ENCODE measurements at places on chromosomes 2 and 18.

DNA sequence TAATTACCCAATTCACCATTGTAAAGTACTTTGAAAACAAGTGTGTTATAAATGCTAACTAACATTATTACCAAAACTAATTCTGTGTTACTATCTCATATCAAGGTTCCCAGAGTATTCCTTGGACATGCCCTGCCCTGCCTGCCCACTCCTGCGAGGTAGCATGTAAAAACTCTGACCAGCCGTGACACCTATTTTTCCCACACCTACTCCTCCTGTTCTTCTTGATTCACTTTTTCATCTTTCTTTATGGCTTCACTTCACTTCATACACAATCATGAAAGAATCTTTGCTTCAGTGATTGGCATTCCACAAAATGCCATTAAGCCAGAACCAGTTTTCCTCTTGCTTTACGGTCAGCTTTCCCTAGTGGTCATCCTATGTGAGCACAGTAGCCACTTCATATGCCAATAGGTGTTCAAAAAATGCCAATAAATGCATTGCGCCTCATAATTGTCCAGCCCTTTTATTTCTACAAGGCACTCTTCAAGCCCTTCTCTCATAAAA is 42.6 kb upstream of the SETBP1 start:
- DNase-seq, result no peak

- DNase-seq, result no peak
Observed at GRCh38 chr2:228474466-228474865, 293.0 kb upstream of the SPHKAP start.

- DNase-seq, result no peak
Observed at GRCh38 chr2:57943315-57943714, 103.3 kb upstream of the VRK2 start.

DNA sequence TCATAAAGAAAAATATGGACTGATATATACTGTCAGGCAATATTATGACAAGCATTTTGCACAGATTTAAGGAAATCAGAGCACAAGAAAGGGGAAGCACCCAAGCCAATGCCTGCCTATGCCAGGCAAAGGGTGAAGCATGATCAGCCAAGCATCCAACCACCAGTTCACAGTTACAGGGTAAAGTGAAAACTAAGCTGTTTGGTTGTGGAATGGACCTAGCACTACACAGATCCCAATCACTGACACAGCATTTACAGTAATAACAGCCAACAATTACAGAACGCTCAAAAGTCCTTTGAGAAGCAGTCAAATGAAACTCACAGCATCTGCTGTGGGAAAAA is 90.3 kb downstream of the SP3 start:
- no peak for DNase-seq

GRCh38 chr2:26068602-26069298 is 34.9 kb downstream of the RAB10 start:
- peak; percentile 12 for DNase-seq

- no peak for DNase-seq
Observed at GRCh38 chr2:10381997-10382353, 66.2 kb downstream of the ODC1 start.

DNA sequence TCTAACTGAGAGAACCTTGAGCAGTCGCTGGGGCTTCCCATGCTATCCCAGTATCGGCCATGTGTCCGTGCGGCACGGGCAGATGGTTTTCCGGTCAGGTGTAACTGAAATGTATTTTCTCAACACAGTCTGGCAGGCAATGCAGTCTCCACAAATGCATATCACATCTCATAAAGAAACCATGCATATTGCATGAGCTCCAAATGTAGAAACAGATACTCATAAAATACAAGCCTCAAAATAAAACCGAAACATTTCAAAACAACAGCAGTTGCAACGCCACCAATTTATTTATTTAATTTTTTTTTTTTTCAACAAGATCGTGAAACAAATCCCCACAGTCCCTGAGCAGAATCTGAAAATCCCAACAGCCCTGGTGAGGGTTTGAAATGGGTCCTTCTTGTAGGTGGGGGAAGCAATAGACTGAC is 299.4 kb downstream of the LPIN1 start:
- no peak for DNase-seq

- DNase-seq, result no peak
Observed at GRCh38 chr2:33873076-33873605, 274.0 kb upstream of the FAM98A start.

DNA sequence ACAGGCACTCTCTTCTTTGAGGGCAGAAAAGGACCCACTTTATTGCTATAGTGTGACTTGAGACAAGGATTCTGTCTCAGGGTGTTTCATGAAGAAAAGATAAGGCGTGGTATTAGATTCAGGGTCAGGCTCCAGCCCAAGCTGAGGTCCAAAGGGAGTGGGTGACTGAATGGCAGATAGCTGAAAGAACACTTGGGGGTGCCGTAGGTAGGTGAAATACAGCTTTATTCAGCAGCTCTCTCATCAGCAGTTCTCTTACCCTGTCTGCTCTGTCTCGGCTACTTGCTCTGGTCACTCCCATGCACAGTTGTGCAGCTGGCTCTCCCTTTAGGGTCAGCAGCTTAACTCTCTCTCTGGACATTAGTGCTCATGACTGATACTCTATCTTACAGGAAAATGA is 379.9 kb downstream of the LPIN1 start:
- DNase-seq, result no peak

GRCh38 chr2:3229221-3229620 is 148.4 kb downstream of the EIPR1 start:
- DNase-seq, result no peak

DNA sequence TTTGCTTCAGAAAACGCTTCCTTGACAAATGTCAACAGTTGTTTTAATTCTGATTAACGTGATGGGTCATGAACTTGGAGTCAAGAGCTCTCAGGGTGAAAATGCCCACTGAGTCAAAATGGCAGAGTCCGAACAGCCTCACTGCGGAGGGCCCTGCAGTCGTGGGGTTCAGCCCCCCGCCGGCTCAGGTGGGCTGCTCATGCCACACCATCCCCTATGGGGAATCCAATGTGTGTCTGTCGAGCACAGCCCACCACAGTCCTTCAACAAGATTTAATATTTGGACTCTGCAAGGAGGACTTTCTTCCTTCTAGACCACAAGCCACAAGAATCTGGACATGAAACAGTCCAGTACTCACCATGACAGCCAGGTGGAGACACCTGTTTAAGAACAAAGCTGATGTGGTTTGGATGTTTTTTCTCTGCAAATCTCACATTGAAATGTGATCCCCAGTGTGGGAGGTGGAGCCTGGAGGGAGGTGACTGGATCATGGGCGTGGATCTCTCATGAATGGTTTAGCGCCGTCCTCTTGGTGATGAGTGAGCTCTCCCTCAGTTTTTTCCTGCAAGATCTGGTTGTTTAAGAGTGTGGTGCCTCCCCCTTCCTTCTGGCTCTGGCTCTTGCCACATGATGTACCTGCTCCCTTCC is 201.0 kb downstream of the NDUFA10 start:
- no peak for DNase-seq

GRCh38 chr2:180524499-180524898 is 455.9 kb upstream of the UBE2E3 start:
- DNase-seq, result no peak

GRCh38 chr2:127410871-127411652 is 7.2 kb upstream of the PROC start:
- DNase-seq, result no peak

GRCh38 chr2:46921676-46922448 is 6.3 kb upstream of the MCFD2 start:
- no peak for DNase-seq

DNA sequence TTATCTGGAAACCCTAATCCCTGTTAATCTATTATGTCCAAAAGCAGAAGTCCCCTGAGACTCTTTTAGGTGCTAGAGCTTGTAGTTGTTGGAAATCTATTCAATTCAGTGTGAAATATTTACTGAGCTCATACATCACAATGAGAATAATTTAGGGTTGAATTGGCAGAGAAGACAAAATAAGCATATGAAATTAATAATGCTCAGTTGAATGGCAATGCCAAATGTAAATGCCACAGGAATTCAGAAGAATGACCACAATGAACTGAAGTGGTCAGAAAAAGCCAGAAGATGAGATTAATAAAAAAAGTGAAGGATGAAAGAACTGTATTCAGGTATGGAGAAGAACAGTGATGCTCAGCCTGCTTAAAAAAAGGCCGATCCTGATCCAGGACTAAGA is 8.0 kb upstream of the STAT4 start:
- no peak for DNase-seq

- no peak for DNase-seq
Observed at GRCh38 chr2:25903216-25903776, 25.0 kb upstream of the ASXL2 start.

DNA sequence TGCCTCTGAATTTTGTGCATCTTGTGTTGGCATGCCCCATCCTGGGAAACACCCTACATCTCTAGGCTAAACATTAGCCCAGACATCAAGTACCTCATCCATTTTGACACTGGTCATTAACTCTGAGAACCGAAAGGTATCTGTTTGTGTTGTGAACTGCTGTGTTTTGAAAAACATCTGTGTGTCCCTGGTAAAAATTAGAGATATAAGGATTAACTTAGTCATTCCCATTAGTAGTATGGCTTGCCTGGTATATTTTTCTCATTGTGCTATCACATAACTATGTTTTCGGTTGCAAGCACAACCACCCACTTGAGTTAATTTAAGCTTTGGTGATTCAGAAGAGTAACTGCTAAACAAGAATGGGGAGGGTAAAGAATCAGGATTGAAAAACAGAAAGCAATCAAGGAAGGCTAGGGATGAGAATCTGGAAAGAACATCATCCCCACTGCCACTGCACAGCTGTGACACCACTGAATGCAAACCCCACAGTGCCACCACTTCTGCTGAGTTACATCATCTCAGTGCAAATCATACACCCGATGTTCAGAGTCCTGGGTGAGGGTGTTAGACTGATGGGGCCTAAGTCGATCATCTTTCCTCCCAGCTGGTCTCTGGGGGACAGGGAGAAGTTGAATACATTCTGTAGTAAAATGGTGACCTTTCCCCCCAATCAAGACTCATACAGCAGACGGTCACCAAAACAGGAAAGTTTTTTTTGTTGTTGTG is 234.0 kb downstream of the EPHA4 start:
- DNase-seq, result no peak

GRCh38 chr2:177180269-177181000 is 32.2 kb upstream of the HNRNPA3 start:
- DNase-seq, result no peak

DNA sequence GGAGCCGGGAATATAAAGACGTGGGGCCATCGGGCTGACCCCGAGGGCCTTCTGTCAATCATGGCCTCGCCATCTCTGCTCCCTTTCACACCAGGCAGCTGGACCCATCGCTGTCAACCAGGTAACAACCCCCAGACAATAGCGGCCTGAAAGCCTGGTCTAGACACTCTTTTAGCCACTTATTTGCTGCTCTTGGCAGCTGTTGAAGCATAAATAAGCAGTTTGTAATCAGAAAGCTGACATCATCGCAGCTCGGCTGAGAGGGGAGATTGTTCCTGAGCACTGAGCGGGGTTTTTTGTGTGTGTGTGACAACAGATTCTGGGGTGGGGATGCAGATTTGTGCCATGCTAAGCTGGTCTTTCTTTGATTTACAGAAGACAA is 423.6 kb upstream of the POU3F3 start:
- DNase-seq, result no peak

DNA sequence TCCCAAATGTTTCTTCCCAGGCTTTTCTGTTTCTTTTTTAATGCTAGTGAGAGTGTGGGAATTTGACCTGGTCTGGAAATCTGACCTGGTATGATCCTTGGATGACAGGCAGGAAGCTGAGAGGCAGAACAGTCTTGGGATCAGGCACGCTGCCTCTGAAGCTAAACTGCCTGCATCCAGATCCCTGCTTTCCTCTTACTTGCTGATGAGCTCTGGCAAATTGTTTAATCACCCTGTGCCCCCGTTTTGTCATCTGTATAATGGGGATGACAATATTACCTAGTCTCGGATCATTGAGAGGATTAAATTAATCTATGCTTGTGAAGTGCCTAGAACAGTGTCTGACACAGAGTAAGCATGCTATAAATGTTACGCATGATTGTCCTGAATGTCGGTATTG is 3.3 kb downstream of the KLHL23 start:
- DNase-seq, result no peak

DNA sequence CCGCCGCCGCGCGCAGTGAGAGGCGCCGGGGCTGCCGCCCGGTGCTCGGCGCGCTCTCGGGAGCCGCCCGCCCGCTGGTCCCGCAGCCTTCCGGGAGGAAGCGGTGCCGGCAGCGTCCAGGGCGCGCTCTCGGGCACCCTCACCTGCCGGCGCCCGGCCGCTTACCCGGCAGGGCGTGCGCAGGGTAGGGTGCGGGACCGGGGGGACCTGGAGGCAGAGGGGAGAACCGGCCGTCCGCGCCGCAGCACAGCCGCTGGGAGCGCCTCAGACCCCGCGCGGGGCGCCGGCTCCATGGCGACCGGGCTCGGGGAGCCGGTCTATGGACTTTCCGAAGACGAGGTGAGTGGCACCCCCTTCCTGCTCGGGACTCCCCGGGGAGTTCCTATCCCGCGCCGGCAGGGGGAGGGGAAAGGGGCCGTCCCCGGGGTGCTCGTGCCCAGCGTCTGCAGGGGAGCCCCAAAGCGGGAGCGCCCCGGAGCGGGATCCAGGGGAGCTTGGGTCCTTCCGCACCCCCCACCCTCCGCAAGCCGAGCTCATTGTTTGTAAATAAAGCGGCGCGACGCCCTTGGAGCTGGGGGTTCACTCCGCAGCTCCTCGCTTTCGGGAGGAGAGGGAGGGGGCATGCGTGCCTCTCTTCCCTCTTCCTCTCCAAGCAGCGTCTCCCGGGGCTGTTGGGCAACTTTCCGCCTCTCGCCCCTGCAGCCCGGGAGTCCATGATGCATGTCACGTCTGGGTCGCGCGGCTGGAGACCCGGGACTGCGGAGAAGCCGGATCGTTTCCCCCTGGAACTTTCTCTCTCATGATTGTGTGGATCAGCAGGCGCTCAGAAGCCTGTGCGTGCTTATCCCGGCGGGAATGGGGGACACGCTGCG is 580 bp downstream of the NEDD4L start:
- DNase-seq, result peak; percentile 31

- no peak for DNase-seq
Observed at GRCh38 chr2:44774826-44775492, 166.5 kb upstream of the SIX3 start.

DNA sequence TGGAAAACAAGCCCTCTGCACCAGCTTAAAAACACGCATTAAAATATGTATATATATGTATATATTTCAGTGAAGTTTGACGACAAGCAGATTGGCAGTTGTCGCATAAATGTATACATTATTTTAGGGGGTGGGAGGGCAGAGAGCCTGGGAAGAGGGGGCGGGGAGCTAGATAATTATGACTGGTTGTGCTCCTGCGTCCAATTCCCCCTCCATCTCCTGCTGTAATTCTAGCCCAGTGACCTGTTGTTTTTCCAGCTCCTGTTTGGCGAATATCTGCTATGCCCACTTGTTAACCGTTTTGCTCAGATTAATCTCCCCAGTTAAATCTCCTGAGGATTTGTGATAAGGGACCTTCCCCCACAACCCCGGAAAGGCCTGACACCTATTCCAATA is 656 bp downstream of the UNC80 start:
- no peak for DNase-seq

GRCh38 chr2:241391892-241392665 is 36.0 kb downstream of the FARP2 start:
- no peak for DNase-seq

Data from activated CD8-positive, alpha-beta memory T cell treated with anti-CD3 and anti-CD28 coated beads for 4 hours (primary cell).